Hematopoietic multipotent progenitor cell treated with erythropoietin and hydrocortisone succinate and interleukin-3 and kit ligand, for 4 days (in vitro differentiated cells): ENCODE measurements at places on chromosomes 6 and 20.

GRCh38 chr6:140825731-140826130 is 1307.0 kb upstream of the GJE1 start:
- DNase-seq = no peak

GRCh38 chr20:48685300-48685699 is 142.5 kb downstream of the PREX1 start:
- no peak for DNase-seq

DNA sequence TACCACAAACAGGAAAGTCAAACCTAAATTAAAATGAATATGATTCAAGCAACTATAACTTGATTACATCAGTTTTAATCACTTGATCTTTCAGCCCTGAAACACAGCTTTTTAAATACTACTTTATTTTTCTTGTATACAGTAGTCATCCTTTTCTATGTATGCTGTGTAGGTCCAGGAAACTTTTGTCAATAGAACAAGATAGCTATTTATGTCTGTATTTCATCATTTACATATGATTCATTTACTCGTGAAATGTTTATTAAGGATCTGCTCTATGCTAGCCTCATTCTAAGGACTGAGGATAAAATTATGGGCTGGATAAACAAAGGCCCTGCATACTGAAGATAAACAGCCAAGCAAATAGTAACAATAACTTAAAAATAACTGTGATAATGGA is 930.2 kb downstream of the TFAP2A start:
- no peak for DNase-seq

GRCh38 chr20:62235001-62235776 is 3.1 kb upstream of the OSBPL2 start:
- DNase-seq = peak; percentile 80

- peak; percentile 65 for DNase-seq
Observed at GRCh38 chr6:100099189-100100074, 105.4 kb upstream of the MCHR2 start.

GRCh38 chr20:58633161-58634053 is 17.7 kb upstream of the STX16 start:
- no peak for DNase-seq

- peak; percentile 47 for DNase-seq
Observed at GRCh38 chr6:87110636-87111035, 15.7 kb upstream of the CGA start.

DNA sequence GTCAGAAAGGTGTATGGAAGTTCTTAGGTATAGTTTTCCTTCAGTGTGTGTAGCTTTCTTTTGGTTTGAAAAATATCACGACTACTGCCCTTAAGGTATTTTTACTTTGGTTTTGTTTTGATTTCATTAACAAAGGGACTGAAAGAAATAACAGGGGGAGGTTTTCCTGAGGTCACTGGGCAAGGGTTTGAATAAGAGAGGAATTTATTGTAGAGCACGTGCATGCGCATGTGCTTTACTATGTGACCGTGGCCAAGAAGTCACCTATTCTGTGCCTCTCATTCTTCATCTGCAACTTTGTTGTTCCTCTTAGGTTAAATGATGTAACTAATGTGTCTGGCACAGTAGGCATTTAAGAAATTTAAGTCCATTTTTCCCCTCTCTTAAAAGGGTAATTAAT is 4.1 kb upstream of the MAN1A1 start:
- no peak for DNase-seq

DNA sequence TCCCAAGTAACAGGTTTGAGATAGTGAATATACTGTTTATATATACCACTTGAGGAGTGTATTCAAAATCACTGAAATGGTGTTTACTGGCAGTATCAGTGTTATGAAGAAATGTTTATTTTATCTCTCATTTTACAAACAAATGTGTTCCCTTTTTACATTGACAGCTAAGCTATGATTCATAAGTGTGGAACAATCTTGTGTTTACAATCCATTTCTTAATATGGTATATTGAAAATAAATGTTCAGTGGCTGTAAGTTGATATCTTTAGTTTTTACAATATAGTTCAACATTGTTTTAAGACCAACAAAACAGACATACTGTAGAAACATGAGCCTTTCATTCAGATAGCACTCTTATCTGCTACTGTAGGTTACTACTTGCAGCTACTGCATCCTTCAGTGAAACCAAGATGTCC is 14.3 kb downstream of the PHF3 start:
- no peak for DNase-seq

- DNase-seq = peak; percentile 77
Observed at GRCh38 chr6:105077596-105078385, 102.0 kb downstream of the POPDC3 start.

- DNase-seq = no peak
Observed at GRCh38 chr6:165451838-165452237, 142.4 kb upstream of the C6orf118 start.

GRCh38 chr6:26521600-26522391 is 16.4 kb upstream of the HMGN4 start:
- DNase-seq = peak; percentile 90

DNA sequence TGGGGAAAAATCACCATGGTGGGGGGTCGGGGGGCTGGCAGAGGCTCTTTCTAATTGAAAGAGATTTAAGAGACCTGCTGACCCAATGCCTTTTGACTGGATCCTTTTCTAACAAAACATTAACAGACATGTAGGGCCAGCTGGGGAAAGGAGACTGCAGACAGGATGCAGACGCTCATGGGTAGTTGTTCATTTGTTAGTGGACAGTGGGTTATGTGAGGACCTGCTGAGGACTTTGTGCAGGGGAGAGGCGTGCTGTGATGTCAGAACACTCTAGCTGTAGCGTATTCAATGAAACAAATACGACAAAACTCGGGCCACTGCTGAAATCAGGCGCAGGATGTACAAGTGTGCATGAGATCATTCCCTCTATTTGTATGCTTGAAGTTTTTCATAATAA is 1.2 kb downstream of the IP6K3 start:
- no peak for DNase-seq

GRCh38 chr6:125048274-125048673 is 86.0 kb downstream of the RNF217 start:
- no peak for DNase-seq

- no peak for DNase-seq
Observed at GRCh38 chr6:75446241-75446880, 47.2 kb downstream of the FILIP1 start.

- DNase-seq = no peak
Observed at GRCh38 chr6:148508401-148509041, 165.9 kb downstream of the SASH1 start.

DNA sequence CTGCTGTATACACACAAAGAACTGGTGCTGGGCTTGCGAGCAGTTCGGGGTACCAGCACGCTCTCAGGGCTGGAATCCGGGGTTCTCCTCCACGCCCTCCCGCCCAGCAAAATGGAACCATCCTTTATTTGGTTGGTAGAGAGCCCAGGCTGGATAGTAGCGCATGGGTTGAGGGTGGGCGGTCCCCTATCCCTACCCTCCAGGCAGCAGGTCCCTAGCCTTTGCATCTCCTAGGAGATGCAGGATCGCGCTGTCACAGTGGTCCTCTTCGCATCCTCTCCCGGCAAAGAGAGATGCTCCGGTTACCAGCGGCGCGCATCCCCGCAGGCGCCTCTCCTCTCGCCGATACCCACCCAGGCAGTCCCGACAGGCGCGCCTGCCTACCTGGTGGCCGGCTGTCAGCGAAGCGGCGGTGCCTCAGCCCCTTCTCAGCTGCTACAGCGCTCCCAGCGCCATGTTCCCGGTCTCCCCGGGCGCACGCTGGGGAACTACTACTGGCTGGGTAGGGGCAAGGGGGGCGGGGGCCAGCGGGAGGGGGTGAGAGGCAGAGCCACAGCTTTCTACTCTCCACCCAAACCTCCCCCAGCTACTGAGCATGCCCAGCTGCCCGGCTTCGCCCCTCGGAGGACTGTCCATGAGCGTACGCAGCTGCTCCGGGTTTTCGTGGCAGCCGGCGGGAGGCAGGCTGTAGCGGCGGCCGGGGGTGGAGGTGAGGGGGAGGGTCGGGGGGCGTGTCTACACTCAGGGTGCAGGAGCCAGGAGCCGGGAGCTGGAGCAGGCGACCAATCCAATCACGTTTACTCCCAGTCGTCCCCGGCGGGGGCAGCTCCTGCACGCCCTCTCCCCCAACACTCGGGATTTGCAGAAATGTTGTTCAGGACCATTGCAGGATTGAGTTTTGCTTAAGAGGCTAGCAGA is at the start of gene PAK5:
Gene PAK5 (minus strand): TSS at position 699 of the 918 bp plus-strand sequence. CDS start 194,748 bp downstream, outside the sequence.
- peak; percentile 14 for DNase-seq

- no peak for DNase-seq
Observed at GRCh38 chr6:124551711-124552233, 410.5 kb upstream of the RNF217 start.

DNA sequence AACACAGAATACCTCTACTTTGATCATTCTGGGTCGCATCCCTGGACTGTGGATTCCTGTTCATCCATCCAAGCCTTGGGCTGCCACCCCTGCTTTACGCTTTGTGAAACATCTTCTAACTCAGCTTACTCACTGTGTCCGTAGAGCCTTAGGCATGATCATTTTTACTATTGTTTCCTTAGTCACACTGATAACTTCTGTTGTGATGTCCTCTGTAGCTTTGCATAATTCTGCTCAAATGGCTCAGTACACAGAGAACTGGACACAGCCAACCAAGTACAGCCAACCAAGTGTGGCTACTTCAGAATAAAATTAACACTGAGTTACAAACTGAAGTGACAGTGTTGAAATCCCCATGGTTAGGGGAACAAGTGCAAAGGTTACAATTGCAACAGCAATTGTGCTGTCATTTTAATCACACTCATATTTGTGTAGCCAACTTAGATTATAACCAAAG is 8.6 kb upstream of the FKBP1A start:
- no peak for DNase-seq

- DNase-seq = peak; percentile 82
Observed at GRCh38 chr6:135183002-135183531, 2.0 kb downstream of the MYB start.

- DNase-seq = no peak
Observed at GRCh38 chr6:137423451-137424168, 70.6 kb downstream of the OLIG3 start.

DNA sequence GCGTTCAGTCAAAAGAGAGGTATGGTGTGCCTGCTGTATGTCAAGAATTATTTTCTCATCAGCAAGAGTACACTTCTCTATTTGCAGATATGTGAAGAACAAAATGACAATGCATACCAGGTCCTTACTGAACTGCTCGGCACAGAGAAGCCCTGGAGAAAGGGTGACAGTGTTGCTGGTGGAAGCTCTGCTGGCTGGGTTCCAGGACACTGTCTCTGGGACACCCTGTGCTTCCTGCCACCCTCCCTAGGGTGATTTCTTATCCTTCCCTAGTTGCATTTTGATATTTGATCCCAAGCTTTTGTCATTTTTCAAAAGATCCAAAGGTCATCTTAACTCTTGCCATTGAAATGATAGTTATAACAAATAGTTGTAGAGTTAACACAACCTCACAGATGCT is 8.3 kb upstream of the CST5 start:
- no peak for DNase-seq

GRCh38 chr6:43804550-43805223 is 34.7 kb downstream of the VEGFA start:
- DNase-seq = no peak

GRCh38 chr6:123619156-123619555 is 17.6 kb downstream of the TRDN start:
- no peak for DNase-seq

DNA sequence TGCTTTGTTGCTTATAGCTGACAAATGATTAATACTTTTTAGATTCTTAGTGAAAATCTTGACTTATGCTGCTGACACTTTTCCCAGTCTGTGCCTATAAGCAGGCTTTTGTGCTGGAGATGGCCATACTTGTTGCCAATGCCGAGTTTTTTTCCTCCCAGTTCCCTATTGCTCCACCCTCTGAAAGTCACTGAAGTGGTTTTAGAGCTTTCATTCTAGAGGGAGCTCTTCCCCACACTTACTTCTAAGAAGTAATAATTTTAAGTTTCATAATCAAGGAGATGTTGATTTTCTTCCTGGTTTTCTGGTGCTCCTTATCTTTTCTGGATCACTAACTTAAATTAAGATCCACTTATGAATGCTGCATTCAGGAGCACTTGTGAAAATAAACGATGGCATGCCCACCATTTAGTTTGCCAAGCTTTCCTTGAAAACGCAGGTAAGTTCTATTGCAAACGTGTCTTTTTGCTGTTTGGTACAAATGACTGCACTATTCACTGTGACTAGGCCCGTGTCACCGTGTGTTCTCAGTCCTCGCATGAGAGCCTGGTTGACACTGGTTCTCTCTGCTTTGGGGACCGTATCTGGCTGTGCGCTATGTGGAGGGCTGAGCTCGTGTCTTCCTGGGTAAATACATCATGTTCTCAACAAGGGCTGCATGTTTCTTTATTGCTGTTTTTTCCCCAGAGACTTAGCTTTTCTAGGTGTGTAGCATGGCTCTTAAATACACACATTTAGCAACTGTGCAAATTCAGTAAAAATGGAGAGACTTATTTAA is 50.2 kb downstream of the GFRA4 start:
- DNase-seq = no peak

DNA sequence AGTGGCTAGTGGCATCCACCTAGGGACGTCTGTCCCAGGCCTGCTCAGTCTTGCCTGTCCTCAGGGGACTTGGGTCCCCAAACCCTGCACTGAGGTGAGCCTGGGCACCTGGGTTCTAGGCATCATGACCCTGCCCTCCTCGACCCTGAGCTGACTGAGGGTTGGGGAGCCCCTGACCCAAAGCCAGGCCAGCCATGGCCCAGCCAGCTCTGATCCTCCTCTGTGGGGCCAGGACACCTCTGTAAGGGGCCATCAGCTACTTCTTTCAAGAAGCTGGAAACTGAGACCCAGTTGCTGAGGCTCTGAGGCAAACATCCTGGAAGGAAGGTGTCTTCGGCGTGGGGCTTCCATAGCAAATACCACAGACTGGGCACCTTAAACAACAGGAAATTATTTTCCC is 329.3 kb downstream of the QKI start:
- no peak for DNase-seq

DNA sequence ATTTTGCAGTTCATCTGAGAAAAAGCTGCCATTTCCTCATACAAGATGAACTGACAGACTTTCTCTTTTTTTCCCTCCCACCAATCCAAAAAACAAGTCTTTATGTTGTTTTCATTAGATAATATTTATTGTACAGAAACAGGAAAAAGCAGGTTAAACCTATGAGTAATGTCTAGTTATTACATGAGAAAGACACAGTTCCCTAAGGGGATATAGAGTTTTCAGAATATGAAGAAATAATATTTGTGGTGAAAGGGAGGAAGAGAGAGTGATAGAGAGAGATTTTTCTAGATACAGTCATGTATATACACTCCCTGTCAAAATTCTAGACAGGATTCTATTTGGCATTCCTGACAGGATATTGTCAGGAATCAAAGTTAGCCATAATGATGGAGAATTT is 392.4 kb downstream of the BMP2 start:
- no peak for DNase-seq

GRCh38 chr6:39268171-39268570 is 38.9 kb upstream of the KCNK5 start:
- DNase-seq = no peak

DNA sequence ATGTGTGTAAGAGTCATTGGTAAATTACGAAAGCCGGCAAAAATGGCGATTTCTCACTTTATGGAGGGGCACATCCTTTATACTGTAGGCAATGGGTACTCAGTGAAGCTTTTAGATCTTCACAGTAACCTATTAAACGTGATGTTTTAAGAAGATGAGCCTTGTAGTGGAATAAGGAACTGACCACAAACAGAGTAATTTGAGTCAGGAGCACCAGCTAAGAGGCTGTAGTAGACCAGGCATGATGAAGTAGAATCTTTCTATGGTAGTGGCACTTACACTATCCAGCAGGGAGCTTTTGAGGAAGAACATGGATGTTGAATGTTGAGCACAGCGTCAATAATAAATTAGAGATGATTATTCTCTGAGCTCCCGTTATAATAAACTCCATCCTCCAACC is 65.9 kb downstream of the HIVEP2 start:
- no peak for DNase-seq

GRCh38 chr20:49681850-49682216 is 31.8 kb downstream of the B4GALT5 start:
- no peak for DNase-seq

- DNase-seq = no peak
Observed at GRCh38 chr20:26276554-26277210, 580.0 kb upstream of the ZNF337 start.
